T-helper 17 cell (primary cell): ENCODE measurements at places on chromosomes 12 and 14. TPM values are rescaled to one million over a fixed set of nuclear protein-coding genes. Genes with fewer than 3 reads are reported as not detected.

GRCh38 chr12:19437996-19438395 lies 1.3 kb upstream of the AEBP2 start:
- no peak for DNase-seq

GRCh38 chr12:56687223-56688128 lies 608 bp downstream of the PTGES3 start:
- DNase-seq: peak; percentile 51

DNA sequence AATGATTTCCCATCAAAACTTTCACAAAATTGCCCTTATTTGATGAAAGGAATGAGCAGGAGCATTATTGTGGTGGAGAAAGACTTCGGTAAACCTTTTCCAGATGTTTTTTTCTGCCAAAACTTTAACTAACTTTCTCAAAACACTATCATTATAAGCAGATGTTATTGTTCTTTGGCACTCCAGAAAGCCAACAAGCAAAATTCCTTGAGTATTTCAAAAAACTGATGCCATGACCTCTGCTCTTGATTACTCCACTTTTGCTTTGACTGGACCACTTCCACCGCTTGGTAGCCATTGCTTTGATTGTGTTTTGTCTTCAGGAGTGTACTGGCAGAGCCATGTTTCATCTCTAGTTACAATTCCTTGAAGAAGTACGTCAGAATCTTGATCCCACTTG lies 29.7 kb upstream of the RAB21 start:
- DNase-seq: no peak

GLT1D1 gene
- total RNA-seq: 0.10 TPM

GRCh38 chr14:51609251-51609954 lies 42.3 kb upstream of the FRMD6 start:
- DNase-seq: no peak

- DNase-seq: no peak
Measured at GRCh38 chr14:87133073-87133801, 859.7 kb downstream of the GALC start.

DNA sequence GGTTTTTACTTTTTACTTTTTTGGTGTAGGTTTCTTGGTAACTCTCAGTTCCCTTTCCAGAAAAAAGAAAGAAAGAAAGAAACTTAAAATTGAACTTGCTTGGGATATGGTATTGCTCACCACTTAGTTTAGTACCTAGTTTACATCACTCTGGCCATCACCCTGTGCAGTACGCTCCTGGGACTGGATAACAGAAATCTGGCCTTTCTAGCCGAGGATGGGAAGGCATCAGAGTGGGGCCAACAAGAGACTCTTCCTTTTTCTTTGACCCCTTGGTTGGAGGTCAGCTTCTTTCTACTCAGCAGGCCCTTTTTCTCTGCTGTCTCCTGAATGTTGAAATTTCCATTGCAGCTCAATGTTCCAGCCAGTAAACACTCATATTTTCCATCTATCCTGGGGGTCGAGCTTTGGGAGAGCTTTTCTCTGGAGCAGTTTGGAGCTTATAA lies 156.6 kb downstream of the TGFB3 start:
- no peak for DNase-seq

GRCh38 chr12:4174417-4174816 lies 99.1 kb upstream of the CCND2 start:
- no peak for DNase-seq

RNASE3 gene
- not detected for total RNA-seq

KRT2 gene
- not detected for total RNA-seq
